SW480 (cell line): ENCODE measurements at places on chromosomes 5 and 9.

DNA sequence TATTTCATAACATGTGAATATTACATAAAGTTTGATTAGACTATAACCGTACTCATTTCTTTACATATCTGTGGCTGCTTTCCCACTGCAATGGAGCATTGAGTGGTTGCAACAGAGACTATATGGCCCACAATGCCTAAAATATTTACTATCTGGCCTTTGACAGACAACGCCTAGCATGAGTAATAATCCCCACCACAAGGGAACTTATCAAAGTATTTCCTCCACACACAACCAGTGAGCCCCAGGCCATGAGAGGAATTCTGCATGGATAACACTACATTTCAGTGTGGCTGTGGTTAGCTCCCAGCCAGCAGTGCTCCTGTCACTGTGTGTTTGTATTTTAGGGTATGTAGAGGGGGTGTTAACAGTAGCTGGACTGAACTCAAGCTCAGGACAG, 54.8 kb downstream of the FAM81B start:
- DNase-seq, result peak; percentile 94

DNA sequence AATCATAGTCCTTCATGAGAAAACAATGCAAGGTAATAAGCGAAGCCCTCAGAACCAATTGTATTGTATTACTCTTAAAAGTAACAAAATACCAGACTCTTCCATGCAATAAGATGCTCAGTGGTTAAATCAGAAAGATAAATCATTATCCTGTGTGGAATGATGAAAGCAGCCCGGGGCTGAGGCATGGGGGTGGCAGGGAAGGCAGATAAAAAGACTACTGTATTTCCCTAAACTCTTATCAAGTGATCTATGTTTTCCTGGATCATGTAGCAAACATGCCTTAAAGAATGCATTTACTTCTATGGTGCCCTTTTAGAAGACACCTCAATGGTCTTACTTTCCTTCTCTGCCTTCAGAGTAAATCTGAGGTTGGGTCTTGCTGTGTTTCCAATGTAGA, 105.6 kb upstream of the DAPK1 start:
- no peak for DNase-seq

GRCh38 chr5:76787237-76787636, 31.6 kb upstream of the F2RL1 start:
- DNase-seq, result peak; percentile 20

DNA sequence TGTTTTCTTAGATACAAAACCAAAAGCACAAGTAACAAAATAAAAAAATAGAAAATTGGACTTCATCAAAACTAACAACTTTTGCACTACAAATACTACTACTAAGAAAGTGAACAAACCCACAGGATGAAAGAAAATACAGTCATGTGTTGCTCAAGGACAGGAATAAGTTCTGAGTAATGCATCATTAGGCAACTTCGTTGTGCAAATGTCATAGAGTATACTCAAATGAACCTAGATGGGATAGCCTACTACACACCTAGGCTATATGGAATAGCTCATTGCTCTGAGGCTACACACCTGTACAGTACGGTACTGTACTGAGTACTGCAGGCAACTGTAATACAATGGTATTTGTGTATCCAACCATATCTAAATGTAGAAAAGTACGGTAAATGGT, 88.3 kb downstream of the RAPGEF1 start:
- DNase-seq, result no peak

- DNase-seq, result no peak
These were observed 1.5 kb downstream of the CACNA1B start for GRCh38 chr9:137879052-137879451.

- no peak for DNase-seq
These were observed 44.7 kb upstream of the NDFIP1 start for GRCh38 chr5:142063878-142064331.

DNA sequence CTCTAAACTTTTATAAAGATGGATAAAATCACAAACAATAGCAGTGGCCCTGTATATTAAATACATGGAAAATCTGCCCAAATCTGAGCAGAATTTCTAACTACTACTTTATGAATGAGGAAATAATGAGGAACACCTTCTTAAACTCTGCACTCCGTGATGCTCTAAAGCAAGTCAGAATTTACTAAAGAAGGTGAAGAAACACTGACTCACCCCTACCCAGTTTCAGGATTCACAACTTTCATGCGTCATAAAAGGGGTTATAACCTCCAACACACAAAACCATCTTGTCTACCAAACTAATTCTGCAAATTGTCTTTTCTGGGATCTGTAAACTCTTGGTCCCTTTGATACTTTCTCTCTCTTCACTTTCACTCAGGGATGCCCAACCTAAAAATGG, 561.1 kb upstream of the ACO1 start:
- no peak for DNase-seq

GRCh38 chr5:76471406-76471805, 68.3 kb downstream of the IQGAP2 start:
- DNase-seq, result no peak

GRCh38 chr9:88593537-88594185, 58.7 kb downstream of the NXNL2 start:
- peak; percentile 30 for DNase-seq

DNA sequence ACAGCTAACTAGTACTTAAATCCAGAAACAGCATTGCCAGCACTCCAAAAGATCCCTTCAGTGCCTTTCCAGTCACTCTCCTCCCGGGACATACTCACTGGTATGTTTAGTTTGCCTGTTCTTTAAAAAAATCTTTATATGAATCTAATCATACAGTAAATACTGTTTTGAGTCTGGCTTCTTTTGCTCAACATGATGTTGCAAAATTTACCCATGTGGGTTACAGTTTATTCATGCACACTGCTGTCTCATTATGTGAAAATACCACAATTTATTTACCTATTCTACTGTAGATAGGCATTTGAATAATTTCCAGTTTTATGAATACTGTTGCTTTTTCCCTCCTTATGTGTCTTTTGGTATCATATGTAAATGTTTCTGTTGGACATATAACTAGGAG, 13.5 kb downstream of the NDFIP1 start:
- no peak for DNase-seq

- no peak for DNase-seq
These were observed 22.5 kb downstream of the TBC1D2 start for GRCh38 chr9:98232926-98233325.

DNA sequence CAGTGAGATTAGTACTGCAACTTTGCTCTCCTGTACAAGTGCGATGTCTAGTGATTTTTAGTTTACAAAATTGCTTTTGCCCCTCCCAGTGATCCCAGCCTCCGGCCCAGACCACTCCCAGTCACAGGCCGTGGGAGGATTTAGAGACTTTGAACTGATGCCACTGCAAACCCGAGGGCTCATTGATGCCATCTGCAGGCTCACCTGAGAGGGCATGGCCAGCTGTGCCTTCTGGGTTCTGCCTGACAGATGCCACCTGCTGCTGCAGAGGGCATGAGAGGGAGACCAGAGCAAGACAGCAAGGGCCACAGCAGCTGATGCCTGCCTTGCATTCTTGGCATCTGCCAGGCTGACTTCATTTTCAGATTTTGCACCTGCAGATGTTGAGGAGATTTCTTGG, 593.8 kb downstream of the CDK5RAP2 start:
- peak; percentile 28 for DNase-seq
